Osteocyte (in vitro differentiated cells): ENCODE measurements at places on chromosomes 7 and 10. TPM values are rescaled to one million over a fixed set of nuclear protein-coding genes. Genes with fewer than 3 reads are reported as not detected.
A peak's percentile ranks its signal among the peaks of the same experiment; 100 is the strongest.

- no peak overlapping the region for H3K4me3 ChIP-seq
- no peaks in the 10 kb centered on the region for H3K27me3 ChIP-seq
- H3K27ac ChIP-seq: peak overlapping the region; percentile 47
- peaks cover 25% of the 10 kb centered on the region for H3K4me1 ChIP-seq
Measured at GRCh38 chr10:72309290-72310240, 35.8 kb downstream of the DDIT4 start.

GRCh38 chr10:90227217-90227656 lies 525.8 kb downstream of the KIF20B start:
- H3K4me1 ChIP-seq: peaks cover 25% of the 10 kb centered on the region
- no peaks in the 10 kb centered on the region for H3K36me3 ChIP-seq
- H3K27ac ChIP-seq: no peak overlapping the region
- DNase-seq: no peak

- no peaks in the 10 kb centered on the region for H3K27me3 ChIP-seq
- H3K36me3 ChIP-seq: peaks cover 21% of the 10 kb centered on the region
- H3K4me3 ChIP-seq: no peak overlapping the region
Measured at GRCh38 chr7:42939457-42940240, 7.5 kb downstream of the MRPL32 start.

GRCh38 chr7:79979437-79979836 lies 155.2 kb upstream of the GNAI1 start:
- H3K36me3 ChIP-seq: no peaks in the 10 kb centered on the region
- no peak overlapping the region for H3K4me3 ChIP-seq
- no peaks in the 10 kb centered on the region for H3K27me3 ChIP-seq

DNA sequence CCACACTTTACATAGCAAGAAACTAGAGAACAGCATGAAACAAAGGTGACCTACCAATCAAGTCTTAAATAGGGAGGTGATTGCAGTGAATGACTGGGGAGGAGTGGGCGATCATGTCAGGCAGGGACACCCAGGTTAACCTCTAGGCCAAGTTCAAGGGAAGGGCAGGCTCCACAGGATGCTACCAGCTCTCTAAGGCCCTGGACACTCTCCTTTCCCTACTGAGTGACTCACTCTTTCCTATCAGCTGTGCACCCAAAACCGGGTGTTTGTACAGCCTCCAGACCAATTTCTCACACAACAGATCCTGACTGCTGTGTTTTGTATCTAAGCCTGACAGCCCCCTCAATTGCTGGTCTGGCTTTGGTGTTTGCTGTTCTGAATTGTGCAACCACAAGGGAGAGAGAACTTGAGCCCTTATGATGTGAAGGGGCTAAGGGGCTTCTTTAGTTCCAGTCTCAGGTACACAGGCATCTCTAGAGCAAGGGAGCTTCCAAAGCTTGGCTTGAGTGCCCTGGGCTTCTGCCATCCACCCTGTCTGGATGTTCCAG lies 107.8 kb downstream of the TBXAS1 start:
- H3K4me1 ChIP-seq: peaks cover 9% of the 10 kb centered on the region
- no peak for DNase-seq
- H3K27me3 ChIP-seq: peaks cover 15% of the 10 kb centered on the region

- no peaks in the 10 kb centered on the region for H3K27me3 ChIP-seq
- peak overlapping the region; percentile 94 for H3K27ac ChIP-seq
- no peak for DNase-seq
- H3K4me1 ChIP-seq: peaks cover 26% of the 10 kb centered on the region
- H3K4me3 ChIP-seq: peak overlapping the region; percentile 94
Measured at GRCh38 chr10:121928528-121928884, 675 bp upstream of the ATE1 start.

DNA sequence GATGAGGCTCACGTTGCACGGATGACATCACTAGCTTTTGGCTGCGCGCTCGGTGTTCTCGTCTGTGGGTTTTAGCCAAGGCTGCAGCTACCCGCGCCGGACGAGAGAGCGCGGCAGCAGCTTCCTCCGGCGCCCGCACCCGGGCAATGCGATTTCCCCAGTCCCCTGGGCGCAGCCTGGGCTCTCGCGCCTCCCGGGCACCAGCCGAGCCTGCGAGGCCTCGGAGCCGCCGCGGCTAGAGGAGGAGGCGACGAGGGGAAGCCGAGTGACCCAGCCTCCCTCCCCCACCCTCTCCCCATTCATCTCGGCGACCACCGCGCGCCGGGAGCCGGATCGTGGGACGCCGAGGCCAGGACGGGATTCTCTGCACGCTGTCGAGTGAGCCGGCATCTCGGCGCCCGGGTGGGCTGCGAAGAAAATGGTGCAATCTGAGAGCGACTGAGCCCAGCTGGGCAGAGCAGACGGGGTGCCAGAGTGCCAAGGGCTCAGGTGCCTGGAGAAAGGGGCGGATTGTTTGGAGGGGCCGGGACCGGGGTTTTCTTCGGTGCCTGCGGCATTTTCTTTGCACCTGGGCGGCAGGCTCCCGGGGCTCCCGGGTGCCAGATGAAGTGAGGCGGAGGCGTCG lies 1.2 kb upstream of the TMEM178B start:
- peaks cover 40% of the 10 kb centered on the region for H3K27me3 ChIP-seq
- peaks cover 32% of the 10 kb centered on the region for H3K4me1 ChIP-seq
- DNase-seq: no peak

DNA sequence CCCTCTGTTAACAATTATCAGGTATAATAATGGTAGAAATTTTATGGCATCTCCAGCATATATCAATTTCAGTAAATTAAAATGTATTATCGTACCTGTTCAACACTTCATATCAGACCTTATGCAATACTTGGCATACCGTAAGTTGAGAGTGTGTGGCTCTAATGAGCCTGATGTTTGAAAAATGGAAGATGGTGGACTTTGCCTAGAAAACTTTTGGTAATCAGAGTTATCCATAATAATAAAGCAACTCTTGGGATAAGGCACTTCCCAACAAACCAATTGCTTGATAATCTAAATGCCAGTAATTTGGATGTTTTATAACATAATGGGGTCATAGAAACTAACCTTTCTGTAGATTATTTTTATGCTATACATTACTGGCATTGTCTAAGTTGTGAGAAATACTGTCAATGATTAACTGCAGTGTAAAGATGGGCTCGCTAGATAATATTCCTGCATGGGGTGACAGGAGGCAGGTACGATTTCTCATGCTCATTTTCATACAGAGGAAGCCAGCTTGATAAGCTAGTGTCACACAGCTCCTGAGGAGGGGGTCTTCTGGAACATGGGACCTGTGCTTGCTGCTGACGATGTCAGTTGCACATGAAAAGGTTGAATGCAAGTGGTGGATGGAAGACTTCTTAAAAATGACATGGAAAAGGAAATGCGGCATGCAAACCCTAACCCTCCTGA lies 27.8 kb upstream of the DMBT1 start:
- no peaks in the 10 kb centered on the region for H3K36me3 ChIP-seq
- H3K27ac ChIP-seq: no peak overlapping the region
- H3K27me3 ChIP-seq: peaks cover 24% of the 10 kb centered on the region
- no peak overlapping the region for H3K4me3 ChIP-seq
- no peak for DNase-seq

DNA sequence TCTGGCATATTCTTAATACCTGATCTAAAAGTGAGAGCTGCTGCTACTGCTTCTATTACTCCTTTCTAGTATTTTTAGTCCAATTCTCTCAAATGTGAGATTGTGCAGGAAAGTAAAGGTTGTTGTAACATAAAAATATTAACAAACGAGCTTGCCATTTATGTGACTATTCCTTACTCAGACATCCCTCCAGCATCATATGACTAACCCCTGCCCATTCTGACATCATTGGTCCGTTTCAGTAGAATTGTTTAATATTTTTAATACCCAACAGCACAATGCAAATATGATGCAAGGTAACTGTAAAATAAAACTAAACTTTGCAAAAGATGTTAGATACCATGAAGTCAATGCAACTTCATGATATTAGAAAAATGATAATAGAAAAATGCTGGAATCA lies 83.6 kb downstream of the CFAP58 start:
- H3K27me3 ChIP-seq: no peaks in the 10 kb centered on the region
- no peaks in the 10 kb centered on the region for H3K4me1 ChIP-seq
- no peak overlapping the region for H3K27ac ChIP-seq
- no peaks in the 10 kb centered on the region for H3K36me3 ChIP-seq

- H3K27me3 ChIP-seq: no peaks in the 10 kb centered on the region
- H3K4me1 ChIP-seq: no peaks in the 10 kb centered on the region
- peaks cover 4% of the 10 kb centered on the region for H3K36me3 ChIP-seq
- no peak overlapping the region for H3K4me3 ChIP-seq
- DNase-seq: peak; percentile 75
- H3K27ac ChIP-seq: no peak overlapping the region
Measured at GRCh38 chr10:16770670-16771069, 46.6 kb downstream of the RSU1 start.

- DNase-seq: no peak
- no peak overlapping the region for H3K27ac ChIP-seq
- H3K27me3 ChIP-seq: no peaks in the 10 kb centered on the region
- H3K4me3 ChIP-seq: no peak overlapping the region
- H3K36me3 ChIP-seq: peaks cover 6% of the 10 kb centered on the region
- H3K4me1 ChIP-seq: peaks cover 8% of the 10 kb centered on the region
Measured at GRCh38 chr10:10778959-10779358, 238.7 kb upstream of the CELF2 start.

DNA sequence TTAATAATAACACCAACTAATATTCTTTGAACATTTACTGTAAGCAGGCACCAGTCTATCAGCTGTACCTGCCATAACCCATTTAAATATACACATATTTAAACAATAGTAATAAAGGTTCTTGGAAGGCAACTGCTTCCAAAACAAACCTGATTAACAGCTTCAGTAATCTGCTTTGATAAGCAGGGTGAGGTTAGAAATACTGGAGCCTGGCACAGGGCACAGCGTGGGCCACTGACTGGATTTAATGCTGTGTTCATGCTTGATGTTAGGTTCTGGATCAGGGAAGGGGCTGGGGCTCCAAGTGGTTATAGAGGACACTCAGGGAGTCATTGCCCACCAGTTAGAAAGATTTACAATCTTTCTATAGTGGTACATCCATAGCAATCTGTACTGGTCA lies 10.9 kb upstream of the C10orf120 start:
- H3K27me3 ChIP-seq: peaks cover 23% of the 10 kb centered on the region
- no peak overlapping the region for H3K4me3 ChIP-seq

GRCh38 chr10:109993551-109994330 lies 14.0 kb upstream of the ADD3 start:
- no peaks in the 10 kb centered on the region for H3K27me3 ChIP-seq
- no peaks in the 10 kb centered on the region for H3K36me3 ChIP-seq
- no peak overlapping the region for H3K4me3 ChIP-seq
- H3K27ac ChIP-seq: no peak overlapping the region

DNA sequence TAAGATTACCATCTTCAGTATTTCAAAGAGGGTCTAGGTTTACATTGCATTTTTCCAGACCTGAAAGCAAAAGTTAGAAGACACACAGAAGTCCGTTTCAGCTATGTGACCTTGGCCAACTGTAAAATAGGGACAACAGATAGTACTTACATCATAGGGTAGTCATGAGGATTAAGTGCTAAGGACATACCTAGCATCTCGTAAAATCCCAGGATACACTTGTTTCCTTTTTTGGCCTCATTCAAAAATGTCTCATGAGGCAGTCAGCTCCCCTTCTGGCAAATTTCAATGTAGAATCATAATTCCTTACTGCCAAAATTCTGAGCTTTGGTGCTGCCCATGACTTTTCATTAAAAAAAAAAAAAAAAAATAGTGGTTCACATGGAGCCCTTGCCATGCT lies 6.4 kb upstream of the DUSP5 start:
- no peaks in the 10 kb centered on the region for H3K27me3 ChIP-seq
- H3K4me1 ChIP-seq: peaks cover 54% of the 10 kb centered on the region
- H3K36me3 ChIP-seq: peaks cover 3% of the 10 kb centered on the region
- H3K4me3 ChIP-seq: no peak overlapping the region

GRCh38 chr7:86785641-86786040 lies 141.9 kb downstream of the GRM3 start:
- H3K27me3 ChIP-seq: peaks cover 6% of the 10 kb centered on the region
- no peaks in the 10 kb centered on the region for H3K4me1 ChIP-seq
- DNase-seq: no peak
- H3K36me3 ChIP-seq: no peaks in the 10 kb centered on the region
- H3K4me3 ChIP-seq: no peak overlapping the region
- H3K27ac ChIP-seq: no peak overlapping the region

GRCh38 chr10:3936422-3937040 lies 151.5 kb upstream of the KLF6 start:
- no peak for DNase-seq
- H3K27me3 ChIP-seq: no peaks in the 10 kb centered on the region
- peaks cover 19% of the 10 kb centered on the region for H3K4me1 ChIP-seq
- H3K36me3 ChIP-seq: no peaks in the 10 kb centered on the region
- no peak overlapping the region for H3K4me3 ChIP-seq
- no peak overlapping the region for H3K27ac ChIP-seq

GRCh38 chr10:118471863-118472262 lies 123.6 kb downstream of the PRLHR start:
- no peak for DNase-seq
- H3K4me3 ChIP-seq: no peak overlapping the region
- H3K27me3 ChIP-seq: no peaks in the 10 kb centered on the region

GRCh38 chr7:111499027-111499426 lies 63.3 kb downstream of the IMMP2L start:
- peaks cover 2% of the 10 kb centered on the region for H3K36me3 ChIP-seq
- no peak overlapping the region for H3K4me3 ChIP-seq
- no peak for DNase-seq
- H3K4me1 ChIP-seq: no peaks in the 10 kb centered on the region
- H3K27me3 ChIP-seq: no peaks in the 10 kb centered on the region
- H3K27ac ChIP-seq: no peak overlapping the region

GRCh38 chr10:73840056-73840402 lies 28.6 kb upstream of the NDST2 start:
- H3K36me3 ChIP-seq: peaks cover 38% of the 10 kb centered on the region
- DNase-seq: no peak
- H3K4me1 ChIP-seq: no peaks in the 10 kb centered on the region
- no peaks in the 10 kb centered on the region for H3K27me3 ChIP-seq

ABCB4 gene
- total RNA-seq: not detected in 2 replicates

PDK4 gene
- 0.56 and 1.1 TPM in 2 replicates for total RNA-seq

CPED1 gene
- total RNA-seq: 3.4 and 3.9 TPM in 2 replicates

ZNF316 gene
- 32.7 and 34.6 TPM in 2 replicates for total RNA-seq

ALOX5 gene
- not detected in 2 replicates for total RNA-seq

VWDE gene
- not detected in 2 replicates for total RNA-seq

ARHGEF5 gene
- total RNA-seq: 4.1 and 7.4 TPM in 2 replicates

ADCY1 gene
- 0.05 and 0.08 TPM in 2 replicates for total RNA-seq

SEC23IP gene
- 64.6 and 78.9 TPM in 2 replicates for total RNA-seq

COL1A2 gene
- total RNA-seq: 7,492 and 7,869 TPM in 2 replicates

FAM25A gene
- not detected in 2 replicates for total RNA-seq
